ENCODE measurements at places on chromosomes 7 and 10. TPM values are rescaled to one million over a fixed set of nuclear protein-coding genes. Genes with fewer than 3 reads are reported as not detected.

The CRYGN gene
- not detected for total RNA-seq

The IGFBP3 gene
- 321 TPM for total RNA-seq

The LRRC61 gene
- not detected for total RNA-seq

GRCh38 chr10:131677671-131678070 lies 223.1 kb upstream of the PPP2R2D start:
- H3K4me1 ChIP-seq, result no peaks in the 10 kb centered on the region
- H3K4me3 ChIP-seq, result no peak overlapping the region
- DNase-seq, result no peak
- no peak overlapping the region for H3K27ac ChIP-seq
- no peaks in the 10 kb centered on the region for H3K36me3 ChIP-seq

- no peak for DNase-seq
- no peaks in the 10 kb centered on the region for H3K36me3 ChIP-seq
- H3K27ac ChIP-seq, result no peak overlapping the region
- no peaks in the 10 kb centered on the region for H3K27me3 ChIP-seq
- H3K4me1 ChIP-seq, result no peaks in the 10 kb centered on the region
Measured at GRCh38 chr10:85901599-85901998, 465.0 kb downstream of the GRID1 start.

- no peak overlapping the region for H3K4me3 ChIP-seq
- H3K36me3 ChIP-seq, result no peaks in the 10 kb centered on the region
- no peaks in the 10 kb centered on the region for H3K27me3 ChIP-seq
- H3K27ac ChIP-seq, result peak overlapping the region; percentile 77
Measured at GRCh38 chr10:89566095-89566950, 30.9 kb upstream of the SLC16A12 start.

Measured in osteocyte (in vitro differentiated cells).